Mesenteric fat pad (tissue), 1 donor: ENCODE measurements at places on chromosomes 3 and 15. TPM values are rescaled to one million over a fixed set of nuclear protein-coding genes. Genes with fewer than 3 reads are reported as not detected.

The LRTM1 gene
- total RNA-seq: not detected

The CELF6 gene
- 1.6 TPM for total RNA-seq

The MYEF2 gene
- 11.0 TPM for total RNA-seq

The MCF2L2 gene
- 0.16 TPM for total RNA-seq

The SEC11A gene
- 142 TPM for total RNA-seq

GRCh38 chr3:140724856-140725812 lies 47.3 kb downstream of the TRIM42 start:
- no peak for DNase-seq

DNA sequence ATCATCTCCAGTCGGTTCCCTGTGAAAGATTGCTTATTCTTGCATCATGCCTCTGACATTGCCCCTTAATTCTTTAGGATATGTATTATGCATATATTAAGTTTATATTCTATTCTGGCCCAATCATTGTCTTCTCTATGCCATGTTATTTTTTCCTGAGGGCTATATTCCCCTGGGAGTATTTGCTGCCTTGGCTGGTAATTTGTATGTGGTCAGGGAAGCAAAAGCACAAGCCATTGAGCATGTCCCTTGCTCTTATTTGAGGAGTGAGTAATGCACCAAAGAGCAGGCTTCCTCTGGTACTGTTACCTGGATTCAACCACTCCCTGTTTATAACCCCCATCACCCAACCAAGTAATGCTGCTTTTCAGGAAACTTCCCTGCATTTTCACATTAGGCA lies 36.3 kb downstream of the STAC start:
- DNase-seq: no peak

- no peak for DNase-seq
Measured at GRCh38 chr3:118447339-118447738, 587.3 kb downstream of the IGSF11 start.

- no peak for DNase-seq
Measured at GRCh38 chr3:78338405-78338804, 1298.5 kb downstream of the ROBO2 start.

GRCh38 chr3:184145111-184145524 lies 10.0 kb downstream of the EIF2B5 start:
- DNase-seq: no peak

DNA sequence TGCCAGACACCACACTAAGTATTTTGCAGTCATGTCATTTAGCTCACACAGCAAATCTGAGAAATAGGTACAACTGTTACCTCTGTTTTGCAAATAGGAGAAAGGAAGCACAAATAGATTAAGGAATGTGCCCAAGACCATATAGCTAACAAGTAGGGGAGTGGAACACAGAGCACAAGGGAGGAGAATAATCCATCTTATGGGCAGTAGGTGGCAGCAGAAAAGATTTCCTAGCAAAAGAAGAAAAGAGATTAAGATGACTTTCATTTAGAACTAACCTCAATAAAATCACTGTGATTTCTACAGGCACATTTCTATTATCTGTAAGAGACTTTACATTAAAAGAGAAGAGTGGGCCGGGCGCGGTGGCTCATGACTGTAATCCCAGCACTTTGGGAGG lies 49.1 kb downstream of the NR1I2 start:
- DNase-seq: no peak

DNA sequence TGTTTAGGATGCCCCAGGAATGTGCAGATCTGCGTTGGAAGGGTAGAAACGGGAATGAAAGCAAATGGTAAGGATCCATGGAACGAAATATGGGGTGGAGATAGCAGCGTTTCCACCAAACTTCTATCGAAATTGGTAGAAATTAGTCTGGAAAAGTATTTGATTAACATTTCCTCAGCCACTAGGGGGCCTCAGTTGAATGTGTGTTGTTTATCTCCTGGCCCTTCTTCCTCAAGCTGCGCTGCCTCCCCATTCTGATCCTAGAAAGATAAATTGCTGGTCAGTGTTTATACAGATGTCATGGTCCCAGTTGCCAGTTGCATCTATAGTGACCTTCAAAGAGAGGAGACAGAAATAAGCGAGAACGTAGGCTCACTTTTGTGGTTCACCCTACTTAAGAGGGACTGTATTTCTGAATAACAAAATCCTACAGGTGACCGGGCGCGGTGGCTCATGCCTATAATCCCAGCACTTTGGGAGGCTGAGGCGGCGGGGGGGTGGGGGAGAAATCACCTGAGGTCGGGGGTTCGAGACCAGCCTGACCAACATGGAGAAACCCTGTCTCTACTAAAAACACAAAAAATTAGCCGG lies 457.1 kb downstream of the SQOR start:
- DNase-seq: no peak

DNA sequence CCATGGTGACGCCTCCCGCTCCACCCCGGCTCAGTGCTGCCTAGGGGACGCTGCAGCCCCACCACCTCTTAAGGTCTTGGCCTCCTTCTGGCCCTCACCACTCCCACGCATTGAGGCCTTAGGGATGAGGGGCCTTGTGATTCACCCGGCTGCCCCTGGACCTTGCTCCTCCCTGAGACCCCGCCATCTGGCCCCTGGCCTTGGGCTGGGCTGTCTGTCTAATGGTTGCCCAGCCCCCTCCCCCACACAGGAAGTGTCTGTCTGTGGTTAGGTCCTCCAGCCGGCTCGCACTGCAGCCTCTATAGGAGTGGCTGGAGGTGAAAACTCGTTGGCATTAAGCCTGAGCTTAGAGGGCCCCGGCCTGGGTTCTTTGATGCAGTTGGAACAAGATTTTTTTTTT lies 21.5 kb upstream of the MTHFS start:
- no peak for DNase-seq

DNA sequence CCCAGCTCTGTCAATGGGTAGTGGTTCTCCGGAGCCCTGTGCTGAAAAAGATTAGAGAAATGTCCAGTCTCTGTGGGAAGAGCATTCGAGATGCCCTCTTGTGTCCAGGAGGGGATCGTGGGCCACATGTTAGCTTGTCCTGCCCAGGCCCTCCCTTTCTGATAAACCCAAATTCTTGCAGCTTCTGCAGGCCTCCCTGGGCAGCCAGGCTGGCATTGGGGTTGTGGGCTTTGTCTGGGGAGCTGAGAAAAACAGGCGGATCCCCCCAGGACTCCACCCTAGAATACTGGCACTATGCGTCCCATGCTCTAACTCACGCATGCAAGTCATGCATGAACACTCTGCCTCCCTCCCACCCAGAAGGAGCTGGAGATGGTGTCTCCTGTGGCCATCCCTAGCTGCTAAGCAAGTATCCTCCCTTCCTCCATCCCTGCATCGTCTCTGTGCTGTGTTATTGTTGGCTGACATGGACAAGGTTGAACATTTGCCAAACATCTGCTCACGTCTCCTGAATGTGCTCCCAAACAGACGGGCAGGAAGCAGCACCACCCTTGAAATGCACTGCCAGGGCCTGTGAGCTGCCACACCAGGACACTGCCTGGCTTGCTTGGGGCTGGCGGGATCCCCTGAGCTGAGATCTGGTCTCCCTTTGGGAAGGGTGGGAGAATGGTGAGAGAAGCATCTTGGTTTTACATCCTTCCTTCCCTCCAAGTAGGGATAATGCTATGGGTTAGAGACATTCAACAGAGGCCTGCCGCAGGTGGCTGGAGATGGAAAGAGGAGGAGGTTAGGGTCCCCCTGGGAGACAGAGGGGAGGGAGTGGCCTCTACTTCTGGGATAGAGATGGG lies 26.5 kb downstream of the CFAP161 start:
- DNase-seq: no peak

DNA sequence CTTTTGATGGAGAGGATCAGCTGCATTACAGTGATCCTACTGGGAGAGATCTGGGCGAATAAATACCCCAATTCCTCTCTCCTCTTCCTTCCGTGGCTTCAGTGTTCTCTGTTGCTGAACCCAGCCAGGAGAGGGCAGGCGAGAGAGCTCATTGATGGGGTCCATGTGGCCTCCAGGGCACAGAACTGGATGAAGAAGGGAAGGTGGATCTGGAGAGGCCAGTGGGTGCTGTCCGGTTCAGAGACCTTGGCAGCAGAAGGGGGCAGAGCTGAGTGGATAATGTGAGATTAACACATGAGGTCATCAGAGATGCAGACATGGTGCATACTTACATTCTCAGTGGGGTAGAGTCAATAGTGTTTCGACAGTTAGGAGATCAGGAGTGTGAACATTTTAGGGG lies 193.6 kb downstream of the CLSTN2 start:
- no peak for DNase-seq

DNA sequence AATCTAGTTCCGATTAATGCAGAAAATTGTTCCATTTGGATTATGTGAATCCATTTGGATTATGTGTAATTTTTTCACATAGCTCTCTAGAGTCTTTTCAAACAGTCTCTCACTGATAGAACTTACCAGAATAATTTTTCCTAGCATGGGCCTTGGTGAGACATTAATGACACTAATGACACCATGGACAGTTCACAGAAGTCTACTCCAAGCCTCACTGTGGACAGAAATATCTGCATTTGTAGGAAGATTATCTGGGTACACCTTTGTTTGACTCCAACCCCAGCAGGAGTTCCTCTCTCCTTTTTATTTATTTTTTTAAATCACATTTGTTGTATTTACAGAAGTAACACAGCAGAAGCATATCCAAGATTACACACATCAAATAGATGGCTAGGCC lies 27.9 kb downstream of the AADACL2 start:
- no peak for DNase-seq

DNA sequence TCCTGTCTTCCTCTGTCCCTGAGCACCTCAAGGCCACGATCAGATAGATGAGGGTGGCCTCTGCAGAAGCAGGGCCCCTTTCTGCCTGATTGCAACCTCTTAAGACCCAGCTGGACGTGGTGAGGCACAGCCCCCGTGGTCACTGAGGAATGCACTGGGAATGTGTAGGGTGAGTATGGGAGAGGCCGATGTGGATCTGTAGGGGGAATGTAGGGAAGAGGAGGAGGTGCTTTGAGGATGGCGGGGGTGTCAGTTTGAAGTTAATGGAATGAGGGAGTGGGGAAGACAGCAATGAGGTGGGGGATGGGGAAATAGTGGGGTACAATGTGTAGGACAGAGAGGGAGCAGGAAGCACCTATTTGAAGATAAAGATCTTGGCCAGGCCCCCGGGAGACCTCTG lies 785 bp upstream of the IQCF5 start:
- no peak for DNase-seq

DNA sequence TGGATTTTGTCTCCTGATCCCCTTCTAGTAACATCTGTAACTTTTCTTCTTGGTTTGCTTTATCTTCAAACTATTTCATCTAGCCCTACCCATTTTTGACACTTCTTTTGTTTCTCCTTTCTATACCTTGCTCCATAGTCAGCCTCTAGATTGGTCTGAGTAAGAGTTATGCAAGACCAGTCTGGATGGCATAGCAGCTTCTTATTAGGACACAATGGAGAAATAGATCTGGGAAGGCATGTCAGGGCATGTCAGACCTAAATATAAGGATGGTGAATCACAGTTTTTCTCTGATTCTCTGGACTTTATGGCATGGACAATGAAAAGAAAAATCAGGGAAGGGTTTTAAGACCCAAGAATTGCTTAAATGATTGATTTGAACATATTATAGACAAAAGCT lies 452.5 kb downstream of the RAP2B start:
- DNase-seq: no peak

- DNase-seq: no peak
Measured at GRCh38 chr3:136351351-136351750, 101.2 kb downstream of the PCCB start.

- no peak for DNase-seq
Measured at GRCh38 chr3:78632925-78633553, 1134.8 kb downstream of the ROBO1 start.

DNA sequence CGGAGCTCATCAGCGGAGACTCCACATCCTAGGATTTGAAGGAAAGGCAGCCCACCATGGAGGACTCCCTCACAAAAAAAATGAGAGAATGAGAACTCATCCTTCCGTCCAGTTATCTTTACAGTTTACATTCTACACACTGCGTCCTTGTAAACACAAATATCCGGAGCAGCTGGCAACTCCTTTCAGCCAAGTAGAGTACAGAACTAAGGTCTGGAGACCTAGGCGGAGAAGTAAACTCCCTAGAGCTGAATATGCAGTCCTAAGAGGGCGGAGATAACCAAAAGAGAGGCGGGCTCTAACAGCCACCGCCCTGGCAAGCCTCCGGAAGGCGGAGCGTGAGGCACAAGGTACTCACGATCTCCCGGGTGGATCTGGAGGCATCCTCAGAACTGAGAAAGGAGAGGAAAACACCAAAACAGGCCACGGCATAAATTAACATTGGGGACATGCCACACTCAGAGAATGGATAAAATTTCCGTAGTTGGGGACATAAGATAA lies 924 bp upstream of the SIN3A start:
- peak; percentile 92 for DNase-seq

DNA sequence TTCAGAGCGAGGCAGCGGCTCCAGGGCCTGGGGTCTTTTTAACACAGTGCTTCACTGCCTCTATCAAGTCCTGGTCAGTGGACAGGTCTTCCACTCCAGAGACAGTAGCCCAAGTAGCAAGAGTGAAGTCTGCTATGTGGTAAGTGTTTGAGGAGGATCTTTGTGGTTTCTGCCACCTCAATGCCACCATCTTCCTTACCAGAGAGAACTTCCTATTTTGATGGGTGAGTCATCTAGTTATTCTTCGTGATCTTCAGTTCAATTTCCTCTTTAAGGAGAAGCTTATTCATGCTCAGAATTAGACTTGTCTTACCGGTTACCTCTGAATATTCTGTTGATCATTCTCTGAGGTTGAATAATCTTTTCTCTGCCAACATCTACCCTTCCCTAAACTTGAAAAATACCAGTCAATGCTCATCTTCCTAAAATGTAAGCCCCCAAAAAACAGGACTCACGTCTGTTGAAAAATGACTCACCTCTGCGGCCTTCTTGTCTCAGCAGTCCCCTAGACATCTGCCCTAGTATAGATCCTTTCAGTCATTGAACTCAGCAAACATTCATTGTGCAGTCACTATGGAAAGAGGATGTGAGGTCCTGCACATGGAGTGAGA lies 32.2 kb upstream of the BCL6 start:
- DNase-seq: no peak

DNA sequence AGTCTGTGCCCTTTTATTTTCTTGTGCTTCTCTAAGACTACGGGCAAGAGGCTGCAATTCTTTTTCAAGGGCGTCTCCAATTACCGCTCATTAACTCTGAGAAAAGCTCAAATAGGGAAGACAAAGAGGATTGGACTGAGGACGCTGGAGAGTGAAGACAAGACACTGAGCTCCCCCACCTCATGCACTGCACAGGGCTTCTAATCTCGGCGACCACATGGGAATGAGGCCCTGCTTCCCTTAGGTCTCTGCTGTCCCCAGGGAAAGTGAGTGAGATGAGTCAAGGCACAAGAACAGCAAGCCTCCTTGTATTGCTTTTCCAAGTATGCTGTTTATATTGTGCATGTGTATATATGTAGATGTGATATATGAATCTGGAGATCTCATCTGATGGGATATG lies 392.2 kb upstream of the CFAP20DC start:
- DNase-seq: no peak

- DNase-seq: no peak
Measured at GRCh38 chr3:100400419-100400779, 490 bp downstream of the TOMM70 start.

DNA sequence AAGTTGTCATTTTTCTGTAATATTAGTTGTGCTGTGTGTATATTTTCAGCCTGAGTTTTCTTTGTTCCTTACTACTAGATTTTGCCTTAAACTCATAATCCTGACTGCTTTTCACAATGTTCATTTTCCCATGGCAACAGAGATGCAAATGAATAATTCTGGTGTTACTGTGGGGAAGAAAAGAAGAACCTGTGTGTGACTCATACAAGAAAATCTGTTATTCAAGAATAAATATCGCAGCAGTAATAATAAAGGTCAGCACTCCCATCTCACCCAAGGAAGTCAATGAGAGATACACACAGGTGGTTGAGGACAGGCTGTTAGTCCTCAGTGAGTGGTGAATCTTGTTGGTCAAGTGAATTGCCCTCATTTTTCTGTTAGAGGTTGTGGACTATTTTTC lies 656.6 kb upstream of the NAALADL2 start:
- DNase-seq: no peak

GRCh38 chr3:155079468-155079745 lies 712 bp upstream of the MME start:
- DNase-seq: no peak
